ENCODE measurements at places on chromosomes 13 and 19.

DNA sequence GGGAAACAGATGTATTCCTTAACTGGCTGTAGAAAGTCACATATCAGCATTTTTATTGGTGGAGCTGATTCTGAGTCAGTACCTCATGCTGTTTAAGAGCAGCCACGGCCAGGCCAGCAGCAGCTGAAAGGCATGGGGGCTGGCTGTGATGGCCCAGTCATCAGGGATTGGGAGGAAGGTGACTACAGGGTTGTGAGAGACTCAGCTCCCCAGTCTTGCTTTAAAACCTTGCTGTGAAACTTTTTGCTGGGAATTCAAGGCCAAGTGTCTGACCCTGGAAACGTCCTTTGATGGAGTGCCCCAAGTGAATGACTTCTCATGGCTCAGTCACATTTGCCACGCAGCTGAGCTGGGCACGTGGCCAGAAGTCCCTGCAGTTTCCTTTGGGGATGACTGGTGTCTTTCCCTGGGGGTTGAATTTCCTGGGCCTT is 39.1 kb upstream of the RNF113B start:
- no peak for DNase-seq

GRCh38 chr13:43303033-43303729 is 279.8 kb downstream of the DNAJC15 start:
- peak; percentile 75 for DNase-seq

DNA sequence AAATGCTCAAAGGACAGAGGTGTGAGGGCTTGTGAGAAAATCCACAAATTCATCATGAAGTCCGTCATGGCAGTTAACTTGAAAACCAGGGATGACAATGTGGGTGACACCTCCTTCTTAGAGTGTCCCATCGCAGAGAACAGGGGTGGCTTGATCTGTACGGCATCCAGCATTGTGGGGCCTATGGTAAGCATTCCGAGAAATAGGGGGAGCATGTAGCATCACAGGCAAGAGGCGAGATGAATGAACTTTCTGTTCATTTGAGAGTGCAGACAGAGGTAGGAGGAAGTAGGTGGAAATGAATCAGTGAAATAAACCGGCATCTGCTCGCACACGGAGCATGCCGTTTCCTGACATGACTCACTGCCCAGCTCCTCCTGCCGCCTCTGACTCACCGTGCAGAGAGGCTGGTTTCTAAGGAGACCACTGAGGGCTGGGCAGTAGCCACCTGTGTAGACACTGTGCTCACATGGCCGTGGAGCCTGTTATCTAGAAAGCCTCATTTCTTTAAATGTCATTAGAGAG is 339.0 kb downstream of the RFC3 start:
- DNase-seq = peak; percentile 56

GRCh38 chr13:46355901-46356590 is 31.0 kb downstream of the RUBCNL start:
- no peak for DNase-seq

DNA sequence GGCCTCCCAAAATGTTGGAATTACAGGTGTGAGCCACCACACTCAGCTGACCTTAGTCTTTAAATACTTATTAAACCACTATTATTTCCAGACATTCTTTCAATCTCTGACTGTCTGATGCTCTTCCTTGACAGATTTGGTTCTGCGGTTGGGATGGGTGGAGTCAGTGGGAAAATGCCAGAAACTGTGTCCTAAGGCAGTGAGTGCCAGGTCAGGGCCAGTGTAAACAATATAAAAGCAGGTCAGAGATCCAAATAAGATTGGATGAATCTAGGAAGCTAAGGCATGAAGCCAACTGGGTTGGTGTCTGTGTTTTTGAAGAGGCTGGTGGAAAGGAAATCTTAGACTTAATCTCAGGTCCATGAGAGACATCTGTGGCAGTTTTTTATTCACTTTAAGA is 74.7 kb downstream of the KLF5 start:
- DNase-seq = no peak

DNA sequence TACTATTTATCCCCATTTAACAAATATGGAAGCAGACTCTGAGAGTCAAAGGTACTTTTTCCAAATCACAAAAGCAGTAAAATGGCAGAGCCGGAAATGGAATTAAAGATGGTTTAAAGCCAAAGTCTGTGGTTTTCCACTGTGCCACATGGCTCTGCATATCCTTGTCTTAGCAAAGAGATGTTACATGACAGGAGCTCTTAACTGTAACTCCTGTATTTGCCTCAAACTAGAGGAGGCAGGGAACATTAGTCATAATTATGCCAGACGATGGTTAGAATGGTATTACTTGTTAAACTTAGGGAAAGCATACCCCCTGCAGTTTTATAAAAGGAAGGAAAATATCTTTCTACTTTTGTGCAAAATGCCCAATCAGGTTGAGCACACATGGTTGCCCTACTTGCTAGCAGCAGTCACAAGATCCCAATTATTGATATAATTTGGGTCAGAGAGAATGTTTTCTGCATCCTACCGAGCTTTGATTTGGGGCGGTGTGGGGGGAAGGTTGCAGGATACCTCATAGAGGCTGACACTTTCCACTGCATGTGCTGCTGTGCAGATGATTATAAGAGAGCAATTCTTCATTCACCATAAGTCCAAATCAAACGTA is 42.0 kb upstream of the MAB21L1 start:
- no peak for DNase-seq

GRCh38 chr13:108915095-108915633 is 285.8 kb downstream of the MYO16 start:
- peak; percentile 62 for DNase-seq

GRCh38 chr13:76667551-76667950 is 218.7 kb downstream of the KCTD12 start:
- DNase-seq = peak; percentile 69

- DNase-seq = no peak
These were observed 299.7 kb downstream of the DLEU7 start for GRCh38 chr13:50543782-50544181.

DNA sequence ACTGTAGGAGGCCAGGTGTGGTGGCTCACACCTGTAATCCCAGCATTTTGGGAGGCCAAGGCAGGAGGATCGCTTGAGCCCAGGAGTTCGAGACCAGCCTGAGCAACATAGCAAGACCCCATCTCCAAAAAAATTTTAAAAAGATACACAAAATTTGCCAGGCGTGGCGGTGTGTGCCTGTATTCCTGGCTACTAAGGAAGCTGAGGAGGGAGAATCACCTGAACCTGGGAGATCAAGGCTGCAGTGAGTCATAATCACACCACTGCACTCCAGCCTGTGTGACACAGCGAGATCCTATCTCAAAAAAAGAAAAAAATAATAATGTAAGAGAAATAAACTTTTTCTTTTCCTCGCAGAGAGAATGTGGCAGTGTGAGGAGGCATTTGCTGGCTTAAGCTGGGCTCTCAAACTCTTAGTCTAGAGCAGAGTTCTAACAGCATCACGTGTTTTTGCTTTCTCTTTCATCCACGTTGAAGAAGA is 21.1 kb downstream of the FAM187B start:
- DNase-seq = peak; percentile 10

DNA sequence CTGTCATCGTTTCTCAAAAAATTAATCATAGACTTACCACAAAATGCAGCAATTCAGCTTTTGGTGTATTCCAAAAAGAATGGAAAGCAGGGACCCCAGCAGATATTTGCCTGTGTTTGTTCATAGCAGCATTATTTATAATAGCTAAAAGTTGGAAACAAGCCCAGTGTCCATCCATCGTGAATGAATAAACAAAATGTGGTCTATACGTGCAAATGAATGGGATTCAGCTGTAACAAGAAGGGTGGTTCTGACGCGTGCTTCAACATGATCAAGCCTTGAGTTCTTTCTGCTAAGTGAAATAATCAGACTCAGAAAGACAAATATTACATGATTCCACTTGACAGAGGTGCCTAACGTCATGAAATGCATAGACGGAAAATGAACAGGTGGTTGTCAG is 36.4 kb downstream of the PSG11 start:
- DNase-seq = no peak

- no peak for DNase-seq
These were observed 23.1 kb upstream of the INTS6 start for GRCh38 chr13:51475727-51476501.

DNA sequence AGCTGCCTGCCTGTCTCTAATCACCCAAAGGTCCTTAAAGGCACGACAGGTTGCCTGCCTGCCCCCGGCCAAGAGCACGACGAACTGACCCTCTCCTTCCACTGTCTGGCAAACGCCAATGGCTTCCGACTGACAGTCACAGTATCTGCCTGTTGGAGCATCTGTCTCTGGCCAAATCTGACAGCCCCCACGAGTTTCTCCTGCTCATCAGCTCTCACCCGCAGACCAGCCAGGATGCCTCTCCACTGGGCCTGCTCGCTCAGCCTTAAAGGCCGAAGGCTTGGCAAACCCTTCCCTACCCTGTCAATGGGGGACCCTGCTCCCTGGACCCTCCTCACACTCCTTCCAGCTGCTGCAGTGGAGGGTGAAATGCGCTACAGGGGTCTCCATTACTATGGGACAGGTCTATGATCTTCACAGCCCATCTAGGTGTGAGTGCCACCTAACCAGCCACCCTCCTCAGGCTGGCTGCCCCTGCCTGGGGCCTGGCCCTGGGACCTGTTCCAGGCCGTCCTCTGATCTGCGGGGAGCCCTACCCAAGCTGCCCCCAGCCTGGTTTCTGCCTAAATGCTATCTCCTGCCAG is 932 bp downstream of the FAM83E start:
- no peak for DNase-seq

DNA sequence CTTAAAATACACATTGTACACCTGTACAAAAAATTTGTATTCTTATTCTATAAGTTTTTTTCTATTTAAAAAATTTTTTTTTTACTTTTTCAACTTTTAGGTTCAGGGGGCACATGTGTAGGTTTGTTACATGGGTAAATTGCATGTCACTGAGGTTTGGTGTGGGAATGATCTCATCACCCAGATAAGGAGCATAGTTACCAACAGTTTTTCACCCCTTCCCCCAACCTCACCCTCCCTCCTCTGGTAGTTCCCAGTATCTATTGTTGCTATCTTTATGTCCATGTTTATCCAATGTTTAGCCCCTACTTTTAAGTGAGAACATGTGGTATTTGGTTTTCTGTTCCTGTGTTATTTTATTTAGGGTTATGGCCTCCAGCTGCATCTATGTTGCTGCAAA is 89.9 kb downstream of the CDK8 start:
- DNase-seq = peak; percentile 6

DNA sequence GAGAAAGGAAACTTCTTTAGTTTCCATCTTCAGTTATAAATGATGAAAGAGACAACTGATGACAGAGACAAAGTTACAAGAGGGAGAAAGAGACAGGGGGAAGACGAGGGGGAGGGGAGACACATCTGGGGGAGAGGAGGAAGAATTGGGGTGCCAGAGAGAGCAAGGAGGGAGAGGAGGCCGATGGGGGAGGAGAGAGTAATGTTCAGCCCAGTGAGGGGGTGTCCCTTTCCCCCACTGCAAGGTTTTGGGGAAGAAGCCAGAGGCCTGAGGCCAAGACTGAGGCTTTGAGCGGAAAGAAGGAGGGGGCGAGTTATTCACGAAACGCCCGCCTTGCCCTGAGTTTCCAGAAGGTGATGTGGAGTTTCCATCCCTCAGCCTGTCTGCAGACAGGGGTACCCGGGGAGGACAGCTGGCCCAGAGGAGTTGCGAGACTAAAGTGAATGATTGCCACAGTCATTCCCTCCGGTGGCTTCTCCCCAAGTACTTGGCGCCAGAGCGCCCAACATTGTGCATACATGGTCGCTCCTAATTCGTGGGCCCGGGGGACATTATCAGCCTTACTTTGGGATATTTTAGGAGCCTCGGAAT is 558 bp upstream of the PPAN start:
- peak; percentile 74 for DNase-seq

DNA sequence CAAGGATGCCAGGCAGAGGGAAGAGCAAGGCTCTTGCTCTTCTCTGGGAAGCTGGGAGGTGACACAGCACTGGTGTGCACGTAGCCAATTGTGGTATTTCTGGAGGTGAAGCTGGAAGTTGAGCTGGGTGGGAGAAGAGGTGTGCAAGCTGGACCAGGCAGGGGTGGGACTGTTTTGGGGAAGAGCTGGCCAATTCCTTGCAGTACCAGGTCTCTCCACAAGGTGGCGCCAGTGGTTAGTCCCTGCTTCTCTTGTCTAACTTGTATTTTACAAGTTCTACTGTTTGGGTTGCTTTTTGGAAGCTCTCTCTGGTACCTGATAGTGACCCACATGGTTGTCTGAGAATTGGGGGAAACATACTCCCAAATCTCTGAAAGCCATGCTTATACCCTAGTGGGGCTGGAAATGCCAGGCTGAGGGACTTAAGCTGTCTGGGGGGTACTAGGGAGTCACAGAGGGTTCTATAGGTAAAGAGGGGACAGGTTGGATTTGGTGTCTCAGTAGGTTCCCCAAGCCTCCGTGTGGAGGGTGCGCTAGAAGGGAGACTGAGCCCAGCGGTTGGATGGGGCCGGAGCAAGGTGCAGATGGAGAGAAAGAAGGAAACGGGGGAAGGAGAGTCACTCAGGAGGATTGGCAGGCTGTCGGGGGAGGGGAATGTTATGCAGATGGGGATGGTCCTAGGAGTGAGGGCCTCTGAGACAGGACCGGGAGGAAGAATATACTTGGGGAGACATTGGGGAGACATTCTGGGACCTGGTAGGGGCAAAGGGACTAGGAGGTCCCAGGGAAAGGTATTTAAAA is 3.0 kb downstream of the HPN start:
- DNase-seq = peak; percentile 81

GRCh38 chr19:14540741-14541525 is 11.5 kb downstream of the TECR start:
- no peak for DNase-seq

GRCh38 chr13:111551204-111551820 is 230.9 kb downstream of the TEX29 start:
- DNase-seq = no peak

DNA sequence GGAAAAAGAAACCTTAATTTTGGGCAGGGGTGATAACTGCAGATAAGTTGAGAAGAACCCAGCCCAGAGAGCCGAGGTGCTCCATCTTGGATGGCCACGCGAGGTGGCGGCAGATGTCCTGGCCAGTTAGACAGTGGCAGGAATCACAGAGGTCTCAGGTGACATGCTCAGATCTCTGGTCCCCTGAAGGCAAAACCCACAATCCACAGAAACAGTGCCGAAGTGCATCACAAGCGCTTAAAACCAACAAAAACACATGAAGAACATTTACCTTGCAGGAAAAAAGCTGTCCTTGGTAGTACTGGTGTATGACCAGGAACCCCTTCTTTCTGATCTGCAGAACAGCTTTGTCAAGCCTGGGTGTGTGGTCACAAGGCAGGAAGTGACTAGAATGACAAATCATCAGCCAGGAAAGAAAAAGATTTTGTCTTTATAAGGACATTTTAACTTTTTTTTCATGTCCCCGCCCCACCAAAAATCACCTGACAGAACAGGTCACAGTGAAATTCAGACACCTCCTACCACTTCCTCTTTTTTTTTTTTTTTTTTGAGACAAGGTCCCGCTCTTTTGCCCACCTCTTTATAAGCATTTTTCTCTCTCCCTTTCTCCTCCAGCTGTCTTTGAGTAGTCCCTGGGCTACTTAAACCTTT is at the start of gene LCP1:
Gene LCP1 (minus strand): TSS at position 338 of the 651 bp plus-strand sequence. CDS start 22,515 bp downstream, outside the sequence.
- peak; percentile 94 for DNase-seq

- no peak for DNase-seq
These were observed 28.4 kb upstream of the ATP12A start for GRCh38 chr13:24651718-24652345.
